Gastroesophageal sphincter (tissue), 4 donors: ENCODE measurements at places on chromosomes 11 and 22. TPM values are rescaled to one million over a fixed set of nuclear protein-coding genes. Genes with fewer than 3 reads are reported as not detected.
A peak's percentile ranks its signal among the peaks of the same experiment; 100 is the strongest.

GRCh38 chr11:86144846-86145245 lies 76.0 kb upstream of the PICALM start:
- no peak for ATAC-seq

DNA sequence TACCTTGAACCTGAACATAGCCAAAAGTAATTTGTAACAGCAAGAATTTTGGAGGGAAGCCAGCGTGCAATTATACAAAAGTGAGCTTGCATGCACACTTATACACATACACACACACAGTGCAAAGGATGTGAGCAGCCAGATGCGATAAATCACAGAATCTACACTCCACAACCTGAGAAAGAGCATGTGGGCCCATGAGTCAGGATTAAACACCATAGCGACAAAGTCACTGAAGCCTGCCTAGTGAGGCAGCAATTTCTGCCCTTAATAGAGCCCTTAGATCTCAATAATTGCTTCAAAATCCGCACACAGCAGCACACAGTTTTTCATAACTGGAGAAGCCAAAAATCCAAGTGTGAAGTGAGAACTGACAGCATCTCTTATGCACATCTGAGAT lies 42.6 kb upstream of the TEAD1 start:
- no peak for ATAC-seq

- ATAC-seq, result no peak
Observed at GRCh38 chr11:48017105-48017830, 36.9 kb downstream of the PTPRJ start.

- peak; percentile 93 for ATAC-seq
Observed at GRCh38 chr11:78290293-78291176, 101.8 kb downstream of the USP35 start.

GRCh38 chr22:50584106-50585096 lies 1.8 kb upstream of the CHKB start:
- ATAC-seq, result no peak

The NLRP6 gene
- not detected for total RNA-seq

The MTMR2 gene
- total RNA-seq, result 26.0 TPM

The CCDC87 gene
- 1.1 TPM for total RNA-seq
